Activated T-cell treated with anti-CD3 and anti-CD28 coated beads for 4 hours (primary cell): ENCODE measurements at places on chromosomes 2 and 18.
A peak's percentile ranks its signal among the peaks of the same experiment; 100 is the strongest.

GRCh38 chr2:45919711-45920111, 268.2 kb downstream of the PRKCE start:
- no peak for DNase-seq

DNA sequence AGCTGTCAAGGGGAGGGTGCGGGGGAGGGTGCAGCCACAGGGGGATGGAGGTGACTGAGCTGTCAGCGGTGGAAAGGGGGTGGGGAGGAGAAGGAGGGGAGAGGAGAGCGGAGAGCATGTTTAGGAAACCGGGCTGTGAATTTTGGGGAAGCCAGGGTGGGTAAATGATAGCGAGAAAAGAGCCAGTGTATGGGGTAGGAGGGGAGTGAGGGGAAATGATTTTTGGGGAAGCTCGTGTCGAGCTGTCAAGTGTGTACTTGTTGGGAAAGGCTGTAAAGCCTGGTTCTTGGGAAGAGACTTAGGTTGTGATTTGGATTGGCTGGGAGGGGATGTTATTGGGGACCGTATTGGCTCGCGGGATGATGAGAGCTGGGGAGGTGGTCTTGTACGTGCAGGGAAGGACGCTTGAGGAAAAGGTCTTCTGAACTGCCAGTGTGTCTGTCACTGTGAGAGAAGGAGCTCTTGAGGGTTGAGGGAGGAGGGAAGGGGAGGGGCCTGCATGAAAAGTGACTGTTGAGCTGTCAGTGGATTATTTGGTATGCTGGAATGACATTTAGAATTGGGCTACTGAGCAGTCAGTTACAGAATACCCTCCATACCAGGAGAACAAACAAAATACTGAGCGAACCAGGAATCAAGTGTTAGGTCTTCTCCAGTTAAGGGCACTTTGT, 1.0 kb downstream of the UBR3 start:
- peak; percentile 53 for DNase-seq

- no peak for DNase-seq
These were observed 589.9 kb upstream of the LRRTM1 start for GRCh38 chr2:80894486-80894885.

DNA sequence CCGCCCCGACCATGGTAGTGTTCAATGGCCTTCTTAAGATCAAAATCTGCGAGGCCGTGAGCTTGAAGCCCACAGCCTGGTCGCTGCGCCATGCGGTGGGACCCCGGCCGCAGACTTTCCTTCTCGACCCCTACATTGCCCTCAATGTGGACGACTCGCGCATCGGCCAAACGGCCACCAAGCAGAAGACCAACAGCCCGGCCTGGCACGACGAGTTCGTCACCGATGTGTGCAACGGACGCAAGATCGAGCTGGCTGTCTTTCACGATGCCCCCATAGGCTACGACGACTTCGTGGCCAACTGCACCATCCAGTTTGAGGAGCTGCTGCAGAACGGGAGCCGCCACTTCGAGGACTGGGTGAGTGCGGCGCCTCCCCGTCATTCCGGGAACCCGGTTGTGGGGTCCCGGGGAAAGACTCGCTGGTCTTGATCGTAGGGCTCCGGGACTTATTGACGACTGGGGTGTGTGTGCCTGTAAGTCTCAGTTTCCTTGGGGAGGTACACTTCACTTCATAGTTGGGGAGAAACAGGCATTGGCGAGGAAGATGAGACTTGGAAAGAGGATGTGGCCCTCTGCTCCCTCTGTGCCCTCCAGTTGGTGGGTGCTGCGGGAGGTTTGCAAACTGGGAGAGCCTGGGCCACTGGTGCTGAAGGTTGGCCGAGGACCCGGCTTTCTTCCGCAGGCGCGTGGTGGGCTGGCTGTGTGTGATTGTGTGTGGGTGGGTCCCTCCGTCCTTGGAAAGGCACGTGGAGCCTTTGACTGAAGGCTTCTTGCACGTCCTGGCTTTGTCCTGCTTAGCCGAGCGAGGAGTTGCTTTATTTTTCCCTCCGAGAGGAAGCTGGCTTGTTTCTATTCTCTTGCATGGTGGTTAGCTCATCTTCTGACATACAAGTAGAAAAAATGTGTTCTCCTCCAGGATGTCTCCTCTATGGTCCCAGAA, 886 bp downstream of the PRKCE start:
- no peak for DNase-seq

- no peak for DNase-seq
These were observed 216.4 kb downstream of the TWIST2 start for GRCh38 chr2:239064253-239064652.

- no peak for DNase-seq
These were observed 50.5 kb downstream of the HNRNPLL start for GRCh38 chr2:38552259-38552658.

GRCh38 chr2:207077266-207077665, 88.5 kb downstream of the KLF7 start:
- no peak for DNase-seq

DNA sequence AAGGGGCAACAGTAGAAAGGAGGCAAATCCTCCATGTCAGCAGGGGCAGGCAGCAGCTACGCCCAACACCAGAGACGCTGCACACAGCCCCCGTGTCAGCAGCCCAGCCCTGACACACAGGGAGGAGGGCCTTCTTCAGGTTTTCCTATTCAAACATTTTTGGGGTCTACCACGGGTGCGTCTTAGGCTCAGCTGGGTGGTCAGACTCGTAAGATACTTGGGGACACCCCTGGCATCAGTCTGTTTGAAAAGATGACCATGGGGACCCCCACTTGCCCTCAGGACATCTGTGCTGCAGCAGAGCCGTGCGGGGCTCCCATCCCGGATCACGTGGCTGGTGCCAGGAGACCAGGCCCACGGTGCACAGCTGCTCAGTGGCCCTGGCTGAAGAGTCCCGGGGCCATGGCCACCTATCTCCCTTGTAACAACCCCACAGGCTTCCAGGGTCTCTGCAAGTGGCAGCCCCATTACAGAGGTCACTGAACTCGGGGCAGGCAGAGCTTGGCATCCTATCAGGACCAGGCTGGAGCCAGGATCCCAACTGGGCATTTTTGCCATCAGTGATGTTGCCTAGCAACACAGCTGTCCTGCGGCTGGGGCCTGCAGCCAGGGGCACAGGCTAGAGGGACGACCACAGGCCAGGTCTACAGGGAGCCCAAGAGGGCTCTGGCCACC, 82.5 kb downstream of the EDAR start:
- DNase-seq: no peak

GRCh38 chr2:127313406-127313805, 19.5 kb upstream of the ERCC3 start:
- DNase-seq: no peak

DNA sequence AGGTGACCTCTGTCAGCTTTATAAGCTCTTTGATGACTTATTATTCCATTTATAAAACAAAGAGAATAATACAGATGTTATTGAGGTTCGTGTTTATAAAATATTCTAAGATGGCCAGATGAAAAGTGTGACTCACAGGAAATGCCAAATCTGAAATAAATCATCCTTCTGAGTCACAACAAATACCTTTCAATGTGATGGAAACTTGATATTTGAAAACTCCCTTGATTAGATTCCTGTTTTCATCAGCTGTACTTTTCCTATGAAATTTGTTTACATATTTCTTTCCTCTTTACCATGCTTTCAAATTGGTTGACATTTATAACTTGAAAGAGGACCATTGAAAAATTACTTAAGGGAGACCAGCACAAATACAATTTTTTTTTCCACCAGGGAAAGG, 30.6 kb upstream of the PPP1R1C start:
- no peak for DNase-seq

- DNase-seq: no peak
These were observed 36.0 kb upstream of the SCN1A start for GRCh38 chr2:166163775-166164174.

DNA sequence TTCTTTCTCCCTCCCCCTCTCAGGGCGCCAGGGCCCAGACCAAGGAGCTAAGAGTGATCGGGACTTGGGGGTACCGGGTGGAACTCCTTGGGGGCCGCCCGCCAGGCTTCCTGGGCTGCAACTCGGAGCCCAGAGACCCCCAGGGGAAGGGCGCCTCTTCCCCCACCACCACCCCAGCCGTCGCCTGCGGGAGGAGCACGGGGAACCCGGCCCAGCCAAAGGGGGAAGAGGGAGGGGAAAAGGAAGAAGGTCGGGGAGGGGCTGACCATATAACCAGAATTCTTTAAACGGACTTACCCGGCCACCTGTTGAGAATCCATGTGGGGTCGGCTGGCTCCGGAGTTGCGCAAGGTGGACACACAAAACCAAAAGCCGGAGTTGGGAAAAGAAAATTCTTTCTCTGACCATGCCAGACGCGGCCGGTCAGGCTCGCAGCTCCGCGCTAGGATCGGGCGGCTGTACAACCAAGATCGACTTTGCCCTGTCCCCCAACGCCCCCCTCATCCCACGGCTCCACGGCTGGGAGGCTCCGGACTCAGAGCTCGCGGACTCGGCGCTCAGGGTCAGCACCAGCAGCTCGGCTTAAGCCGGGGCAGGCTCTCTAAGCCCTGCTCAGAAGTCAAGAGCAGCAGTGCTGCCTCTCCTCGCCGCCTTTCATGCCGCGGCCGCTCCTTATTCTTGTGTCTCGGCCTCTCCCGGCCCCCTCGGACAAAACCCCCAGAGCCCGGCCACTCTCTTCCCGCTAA, 6.3 kb upstream of the SIX3 start:
- DNase-seq: no peak

DNA sequence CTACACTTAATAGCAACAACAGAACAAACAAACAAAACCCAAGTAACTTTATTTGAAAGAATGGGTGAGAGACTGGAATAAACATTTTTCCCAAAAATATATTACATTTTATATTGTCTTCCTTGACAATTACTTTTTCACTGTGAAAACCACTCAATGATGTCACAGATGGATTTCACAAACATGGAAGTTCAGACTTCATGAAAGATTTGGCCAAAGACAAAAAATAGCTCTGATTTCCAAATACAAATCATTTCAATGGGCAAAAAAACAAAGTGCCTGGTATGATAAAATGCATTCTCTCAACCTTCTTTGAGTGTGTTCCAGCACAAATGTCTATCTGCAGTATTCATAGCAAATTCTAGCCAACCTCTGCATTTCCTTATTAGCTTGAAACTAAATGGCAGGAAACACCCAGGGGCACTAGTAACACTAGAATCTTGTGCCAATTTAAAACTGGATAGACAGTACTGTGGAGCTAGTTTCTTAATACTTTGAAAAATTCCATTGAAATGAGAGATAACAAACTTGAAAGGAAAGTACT, 28.5 kb upstream of the NAPG start:
- no peak for DNase-seq

- DNase-seq: no peak
These were observed 74.1 kb downstream of the BOD1L2 start for GRCh38 chr18:57220930-57221483.

DNA sequence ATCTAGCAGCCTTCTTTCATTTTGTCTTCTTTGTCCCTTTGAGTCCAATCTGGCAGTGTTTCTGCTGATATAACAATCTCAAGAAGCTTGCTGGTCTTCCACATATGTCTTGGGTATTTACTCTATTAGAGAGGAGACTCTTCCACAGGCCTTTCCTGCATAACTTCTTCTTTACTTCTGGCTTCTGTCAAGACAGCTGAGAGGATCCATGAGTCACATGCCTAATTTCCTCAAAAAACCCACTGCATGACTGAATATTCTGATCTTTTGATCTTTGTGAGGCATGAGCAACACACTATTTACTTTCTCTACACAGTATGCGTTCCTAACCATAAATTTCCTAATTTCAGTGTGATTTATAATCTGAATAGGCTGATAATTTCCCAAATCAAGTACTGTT, 5.1 kb upstream of the DCC start:
- no peak for DNase-seq

DNA sequence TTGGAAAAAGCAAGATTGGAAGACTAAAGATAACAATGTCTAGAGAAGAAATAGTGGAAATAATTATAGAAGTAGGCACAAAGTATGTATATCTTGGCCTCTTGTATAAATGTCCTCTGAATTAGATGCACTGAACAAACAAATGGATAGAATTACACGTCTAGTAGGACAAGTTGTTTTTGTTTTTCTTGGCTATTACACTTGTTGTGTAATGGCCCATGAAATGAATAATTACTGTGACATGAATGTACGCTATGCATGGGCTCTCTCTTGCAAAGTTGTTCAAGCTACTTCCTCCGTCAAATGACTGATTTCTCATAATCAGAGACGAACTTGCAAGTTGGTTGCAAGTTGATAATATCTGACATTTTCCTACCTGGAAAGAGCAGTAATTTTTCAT, 126.2 kb downstream of the PDE1A start:
- no peak for DNase-seq

DNA sequence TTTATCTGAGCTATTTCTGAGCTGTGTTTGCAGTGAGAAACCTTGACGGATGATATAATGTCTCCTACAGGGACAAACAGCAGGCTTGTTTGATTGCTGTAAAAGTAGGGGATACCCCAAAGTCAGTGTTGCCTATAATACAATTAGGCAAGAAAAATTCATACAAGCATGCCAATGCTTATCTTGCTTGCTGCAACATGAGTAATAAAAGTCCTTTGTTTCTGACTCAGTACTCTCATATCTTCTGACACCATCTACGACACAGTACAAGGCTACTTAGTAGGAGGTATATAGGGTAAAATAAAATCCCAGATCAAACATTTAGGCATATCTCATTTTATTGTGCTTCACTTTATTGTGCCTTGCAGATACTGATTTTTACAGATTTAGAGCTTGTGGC, 33.0 kb downstream of the ERBB4 start:
- no peak for DNase-seq

- no peak for DNase-seq
These were observed 46.6 kb upstream of the HPCAL1 start for GRCh38 chr2:10256031-10256514.

GRCh38 chr2:9830685-9831410, 12.4 kb upstream of the TAF1B start:
- DNase-seq: no peak

- DNase-seq: no peak
These were observed 157.1 kb upstream of the SCN7A start for GRCh38 chr2:166651080-166651675.

DNA sequence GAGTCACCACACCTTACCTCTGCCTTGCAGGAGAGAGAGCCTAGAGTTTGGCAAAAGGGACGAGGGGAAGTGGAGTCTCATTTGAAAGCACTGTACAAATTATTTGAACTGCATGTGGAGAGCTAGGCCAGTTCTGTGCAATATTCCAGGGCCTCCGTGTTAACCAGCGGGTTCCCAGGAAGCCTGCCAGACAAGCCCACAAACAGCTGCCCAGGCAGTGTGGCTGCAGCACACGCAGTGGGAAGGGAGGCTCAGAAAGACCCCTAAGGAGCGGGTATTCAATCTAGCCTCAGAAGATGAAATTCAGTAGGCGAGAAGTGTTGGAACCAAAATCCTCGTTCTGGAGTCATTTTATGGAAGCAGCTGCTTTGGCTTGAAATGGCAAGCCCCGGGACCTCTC, 30.7 kb downstream of the CNGA3 start:
- no peak for DNase-seq
